ENCODE measurements at places on chromosomes 1 and 21.

DNA sequence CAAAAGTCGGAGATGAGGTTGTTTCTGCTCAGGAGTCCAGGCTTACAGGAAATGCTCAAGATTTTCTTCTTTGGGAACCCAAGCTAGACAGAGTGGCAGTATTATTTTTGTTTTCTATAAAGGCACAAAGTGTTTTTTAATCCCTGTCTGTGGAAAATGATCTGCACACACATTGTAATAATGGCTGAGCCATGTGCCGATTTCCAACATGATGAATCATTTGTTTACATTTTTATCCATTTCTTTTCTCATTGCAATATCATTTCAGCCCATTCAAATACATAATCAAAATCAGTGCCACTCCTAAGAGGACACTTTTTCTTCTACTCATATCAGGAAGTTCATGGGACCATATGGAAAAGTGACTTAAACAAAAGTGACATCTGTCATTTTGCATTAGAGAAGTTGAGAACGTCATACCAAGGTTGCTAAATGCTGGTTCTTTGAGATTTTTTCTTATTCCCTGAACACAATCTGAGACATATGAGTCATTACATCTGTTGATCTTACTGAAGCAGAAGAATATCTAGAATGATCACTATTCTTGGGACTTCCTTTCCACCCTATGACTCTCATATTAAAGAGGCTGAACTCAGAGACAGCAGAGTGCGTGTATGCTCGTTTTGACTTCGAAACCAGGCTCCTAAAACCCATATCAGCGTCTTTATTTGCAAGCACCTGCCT, 44.9 kb downstream of the ACTA1 start:
- no peak for DNase-seq

DNA sequence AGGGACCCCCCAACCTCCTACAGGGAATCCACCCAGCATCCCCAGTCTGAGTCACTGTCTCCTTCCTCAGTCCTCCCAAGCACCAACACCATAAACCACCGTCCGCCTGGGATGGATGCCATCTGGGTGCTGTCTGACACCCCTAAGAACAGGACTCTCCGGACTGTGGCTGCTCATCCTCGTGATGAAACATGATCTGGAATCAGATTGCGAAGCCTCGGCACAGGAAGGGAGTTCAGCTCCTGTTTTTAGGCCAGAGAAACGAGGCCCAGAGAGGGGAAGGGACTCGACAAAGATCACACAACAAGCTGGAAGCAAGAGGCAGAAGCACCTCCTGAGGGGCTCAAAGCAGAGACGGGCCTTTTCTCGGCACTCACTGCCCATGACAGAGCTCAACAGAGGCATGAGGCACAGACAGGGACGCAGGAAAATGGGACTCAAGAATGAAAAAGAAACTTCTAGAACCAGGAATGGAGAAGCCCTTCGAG, 8.4 kb downstream of the KCNN3 start:
- no peak for DNase-seq

- DNase-seq = no peak
These were observed 415.6 kb downstream of the SMYD3 start for GRCh38 chr1:246091477-246091876.

DNA sequence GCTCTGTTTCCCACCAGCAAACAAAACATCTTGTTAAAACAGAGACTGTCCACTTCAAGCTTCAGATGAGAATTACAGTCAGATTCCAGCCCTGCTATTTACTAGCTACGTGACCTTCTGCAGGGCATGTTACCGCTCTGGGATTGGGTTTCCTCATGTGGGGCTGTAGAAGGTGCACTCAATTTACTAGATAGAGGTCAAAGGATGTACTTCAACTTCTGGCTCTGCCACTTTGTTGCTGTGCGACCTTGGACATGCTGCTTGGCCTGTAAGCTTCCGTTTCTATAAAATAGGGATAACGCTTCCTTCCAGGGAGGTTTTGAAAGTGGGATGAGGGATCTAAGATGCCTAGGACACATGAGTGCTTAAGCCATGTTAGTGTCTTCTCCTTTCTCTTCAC, 46.0 kb upstream of the LRIG2 start:
- DNase-seq = no peak

- no peak for DNase-seq
These were observed 2.1 kb upstream of the TAS1R2 start for GRCh38 chr1:18861590-18861989.

- no peak for DNase-seq
These were observed 8.7 kb downstream of the ZNF687 start for GRCh38 chr1:151290709-151291303.

GRCh38 chr1:76627498-76627897, 239.8 kb upstream of the ST6GALNAC5 start:
- no peak for DNase-seq

DNA sequence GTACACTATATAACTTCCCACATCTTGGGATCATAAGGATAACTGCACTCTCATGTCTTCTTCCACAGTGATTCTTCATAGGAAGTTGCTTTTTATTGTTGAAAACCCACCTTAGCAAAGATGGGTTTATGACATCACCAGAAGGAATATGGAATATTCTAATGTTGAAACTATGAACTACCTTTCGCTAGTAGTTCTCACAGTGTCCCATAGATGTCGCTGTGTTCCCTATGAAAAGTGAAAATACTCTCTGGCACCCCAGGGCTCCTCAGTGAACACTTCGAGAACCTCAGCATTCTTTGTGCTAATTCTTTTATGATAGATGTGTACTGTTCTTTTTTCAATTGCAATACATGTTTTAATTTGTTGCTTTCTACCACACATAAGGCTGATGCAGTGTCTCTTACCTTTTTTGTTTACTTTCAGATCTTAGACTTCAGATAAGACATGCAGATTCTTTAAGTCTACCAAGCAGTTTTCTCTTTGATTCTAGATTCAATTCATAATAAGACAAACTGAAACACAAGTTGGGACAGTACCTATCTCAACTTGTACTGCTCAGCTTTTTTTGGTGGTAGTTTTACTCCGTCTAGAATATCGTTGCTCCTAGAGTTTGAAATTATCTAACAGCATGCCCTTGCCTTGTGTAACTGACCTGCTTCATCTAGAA, 90.8 kb downstream of the GTF2B start:
- no peak for DNase-seq

DNA sequence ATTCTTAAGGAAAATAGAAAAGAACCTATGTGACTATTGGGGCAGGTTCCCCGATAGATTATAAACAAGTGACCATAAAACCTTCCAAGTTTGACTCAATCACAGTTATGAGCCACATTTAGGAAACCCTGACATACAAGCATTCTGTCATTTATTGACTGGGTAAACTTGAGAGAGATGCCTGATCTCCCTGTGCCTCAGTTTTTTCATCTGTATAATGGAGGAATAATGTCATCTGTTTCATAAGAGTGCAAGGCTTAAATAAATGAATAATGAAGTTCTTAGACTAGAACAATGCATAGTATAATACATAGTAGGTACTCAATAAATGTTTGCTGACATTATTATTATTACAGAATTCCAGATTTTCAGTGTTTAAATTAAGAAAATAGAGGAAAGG, 18.9 kb upstream of the EEIG2 start:
- DNase-seq = no peak

DNA sequence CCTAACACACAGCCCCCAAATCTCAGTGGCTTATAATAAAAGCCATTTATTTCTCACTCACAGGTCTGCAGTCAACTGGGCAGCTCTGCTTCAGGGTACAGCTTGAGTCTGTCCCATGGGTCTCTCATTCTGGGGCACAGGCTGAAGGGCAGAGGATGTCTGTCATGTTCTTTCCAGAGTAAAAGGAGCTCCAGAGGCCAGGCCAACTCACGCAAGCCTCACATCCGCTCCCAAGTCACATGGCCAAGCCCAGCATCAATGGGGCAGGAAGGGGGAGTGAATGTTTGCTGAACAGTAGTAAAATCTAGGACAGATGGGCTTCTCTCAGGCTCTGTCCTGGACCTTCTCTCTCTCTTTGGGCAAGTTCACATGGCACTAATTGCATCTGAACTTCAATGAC, 7.1 kb upstream of the SSBP3 start:
- DNase-seq = no peak

GRCh38 chr1:199522936-199523335, 504.6 kb upstream of the NR5A2 start:
- DNase-seq = no peak

DNA sequence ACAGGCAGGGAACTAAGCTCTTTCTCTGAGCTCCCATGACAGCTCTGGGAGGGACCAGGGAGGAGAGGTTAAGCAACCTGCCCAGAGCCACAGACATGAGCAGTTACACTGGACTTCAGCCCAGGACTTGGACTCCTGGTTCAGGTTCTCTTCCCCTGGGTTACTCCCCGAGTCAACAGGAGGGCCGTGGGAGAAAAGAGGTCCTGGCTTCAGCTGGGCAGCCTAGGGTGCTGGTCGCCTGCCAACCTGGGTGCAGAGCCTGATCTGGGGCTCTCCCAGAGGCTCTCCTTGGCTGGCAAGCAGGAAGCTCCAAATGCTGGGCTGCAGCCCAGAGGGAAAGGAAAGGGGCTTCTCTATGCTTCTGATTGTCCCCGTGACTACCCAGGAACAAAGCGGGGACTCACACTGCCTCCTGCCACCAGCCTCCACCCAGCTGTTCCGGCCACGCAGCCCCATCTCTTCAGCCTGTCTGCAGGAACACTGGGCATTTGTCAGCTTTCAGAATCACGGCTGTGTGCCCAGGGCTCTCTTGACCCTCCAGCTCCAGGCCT, 141.8 kb downstream of the HIVEP3 start:
- no peak for DNase-seq

DNA sequence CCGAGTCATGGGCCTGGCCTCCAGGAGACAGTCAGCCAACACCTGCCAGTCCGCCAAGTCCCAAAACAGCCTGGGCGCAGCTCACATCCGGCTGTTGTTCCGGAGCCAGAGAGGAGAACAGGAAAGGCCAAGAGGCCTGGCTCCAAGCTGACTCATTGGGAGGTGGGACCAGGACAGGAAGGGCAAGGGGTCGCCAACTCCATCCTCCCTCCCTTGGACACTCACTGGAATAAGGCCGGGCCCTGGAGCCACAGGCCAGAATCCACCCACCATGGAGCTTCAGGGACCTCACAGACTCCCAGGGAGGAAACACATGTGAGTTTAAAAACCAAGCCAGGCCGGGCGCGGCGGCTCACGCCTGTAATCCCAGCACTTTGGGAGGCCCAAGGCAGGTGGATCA, 25.1 kb upstream of the CLIC4 start:
- no peak for DNase-seq

DNA sequence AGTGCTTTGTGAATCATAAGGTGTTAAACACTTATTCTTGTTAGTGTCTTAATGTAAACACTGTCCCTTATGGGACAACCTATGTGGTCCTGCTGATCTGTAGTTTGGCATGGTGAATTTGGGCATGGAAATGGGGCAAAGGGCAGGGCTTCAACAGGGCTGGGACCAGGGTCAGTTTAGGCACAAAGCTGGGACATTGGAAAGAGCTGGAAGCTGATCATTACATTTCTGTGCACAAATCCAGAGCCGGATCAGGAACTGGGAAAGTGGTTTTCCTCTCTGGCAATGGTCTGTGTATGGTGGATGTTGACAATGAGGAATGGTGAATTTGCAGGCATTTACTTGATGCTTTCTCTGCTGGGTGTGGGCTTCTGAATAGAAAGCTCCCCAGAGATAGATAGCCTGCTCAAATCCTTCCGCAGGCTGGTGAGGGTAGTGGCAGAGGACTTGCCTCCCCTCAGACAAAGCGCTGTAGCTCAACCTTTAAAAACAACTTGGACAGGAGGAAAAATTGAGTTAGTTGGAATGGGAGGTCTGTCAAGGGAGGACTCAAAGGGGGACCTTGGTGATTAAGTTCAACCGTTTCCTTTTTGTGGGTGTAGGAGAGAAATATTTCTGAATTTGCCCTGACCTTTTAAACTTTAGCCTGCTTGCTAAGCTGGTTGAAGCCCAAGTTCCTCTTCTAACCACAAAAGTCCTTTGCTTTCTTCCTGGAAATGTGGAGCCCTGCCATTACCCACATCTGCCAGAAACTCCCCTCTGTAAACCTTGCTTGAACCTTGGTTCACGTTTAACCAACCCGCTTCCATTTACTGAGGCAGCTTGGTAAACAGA, 35.3 kb downstream of the HLX start:
- no peak for DNase-seq

GRCh38 chr1:108531444-108531843, 28.5 kb upstream of the EEIG2 start:
- DNase-seq = no peak

DNA sequence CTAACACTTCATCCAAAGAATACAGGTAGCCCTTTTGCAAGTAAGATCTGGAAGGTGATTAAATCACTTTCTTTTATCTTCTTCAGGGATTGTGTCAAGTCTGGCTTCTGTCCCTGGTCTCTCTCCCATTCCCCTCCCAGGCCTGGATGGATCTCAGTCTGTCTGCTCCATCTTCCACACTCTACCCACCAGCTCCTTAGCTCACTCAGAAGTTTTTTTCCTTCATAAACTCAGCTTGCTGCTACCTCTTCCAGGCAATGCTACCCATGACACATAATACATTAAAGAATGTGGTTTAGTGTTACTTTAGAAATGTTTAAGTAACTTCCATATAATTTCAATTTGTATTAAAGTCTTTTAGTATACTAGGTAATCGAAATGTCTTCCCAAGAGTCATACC, 133.1 kb downstream of the AKT3 start:
- DNase-seq = no peak

- DNase-seq = no peak
These were observed 131.6 kb upstream of the POU3F1 start for GRCh38 chr1:38178216-38178615.

DNA sequence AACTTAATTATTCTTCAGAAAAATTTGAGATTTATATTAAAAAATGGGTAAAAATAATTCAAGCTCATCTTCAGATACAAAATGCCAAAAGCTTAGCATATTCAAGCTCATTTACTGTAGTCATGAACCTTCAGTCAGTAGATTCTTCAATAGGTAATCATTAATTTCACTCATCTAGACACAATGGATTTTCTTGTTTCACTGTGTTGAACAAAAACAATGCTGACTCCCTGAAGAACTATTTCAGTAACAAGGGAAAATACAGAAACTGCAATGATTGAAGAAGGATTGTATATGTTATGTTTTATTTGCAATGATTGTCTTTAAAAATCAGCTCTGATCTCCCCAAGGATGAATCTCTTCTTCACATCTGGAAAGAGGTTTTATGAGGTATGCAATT, 9.2 kb upstream of the HOOK1 start:
- DNase-seq = no peak

GRCh38 chr21:31426235-31426797, 82.3 kb upstream of the TIAM1 start:
- DNase-seq = no peak

DNA sequence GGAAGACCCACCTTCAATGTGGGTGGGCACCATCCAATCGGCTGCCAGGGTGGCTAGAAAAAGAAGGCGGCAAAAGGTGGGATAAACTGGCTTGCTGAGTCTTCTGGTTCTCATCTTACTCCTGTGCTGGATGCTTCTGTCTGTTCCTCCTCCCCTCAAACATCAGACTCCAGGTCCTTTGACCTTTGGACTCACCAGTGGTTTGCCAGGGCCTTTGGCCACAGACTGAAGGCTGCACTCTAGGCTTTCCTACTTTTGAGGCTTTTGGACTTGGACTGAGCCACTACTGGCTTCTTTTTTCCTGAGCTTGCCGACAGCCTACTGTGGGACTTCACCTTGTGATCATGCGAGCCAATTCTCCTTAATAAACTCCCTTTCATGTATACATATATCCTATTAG, 55.9 kb downstream of the VCAM1 start:
- DNase-seq = no peak
